ENCODE measurements at places on chromosomes 3 and 15.

GRCh38 chr15:56102441-56102840 lies 109.0 kb upstream of the NEDD4 start:
- no peak for DNase-seq

GRCh38 chr3:33037471-33037870 lies 59.5 kb downstream of the GLB1 start:
- no peak for DNase-seq

- DNase-seq, result no peak
Observed at GRCh38 chr15:60703207-60703933, 224.4 kb upstream of the ICE2 start.

- DNase-seq, result no peak
Observed at GRCh38 chr3:190360228-190360627, 27.7 kb upstream of the CLDN16 start.

GRCh38 chr3:100831629-100832028 lies 122.3 kb downstream of the TFG start:
- no peak for DNase-seq

GRCh38 chr15:56495533-56495932 lies 30.6 kb upstream of the MNS1 start:
- DNase-seq, result no peak

GRCh38 chr3:851098-851790 lies 241.6 kb upstream of the CNTN6 start:
- DNase-seq, result no peak

DNA sequence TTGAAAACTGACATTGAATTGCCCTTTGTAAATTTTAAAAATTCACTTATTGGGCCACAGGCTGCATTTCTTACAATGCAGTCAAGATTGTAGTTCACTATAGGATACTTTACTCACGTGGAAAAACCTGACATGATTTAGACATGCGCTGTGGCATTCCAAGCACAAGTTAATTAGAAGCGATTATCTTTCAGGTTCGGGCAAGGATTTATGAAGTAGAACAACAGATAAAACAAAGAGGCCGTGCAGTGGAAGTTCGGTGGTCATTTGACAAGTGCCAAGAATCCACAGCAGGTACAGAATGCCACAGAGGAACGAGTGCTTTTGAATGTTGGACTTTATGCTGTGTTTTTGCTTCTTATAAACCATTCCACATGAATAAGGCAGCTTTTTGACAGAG lies 37.8 kb downstream of the GPR171 start:
- no peak for DNase-seq

GRCh38 chr3:193677734-193678133 lies 84.7 kb downstream of the OPA1 start:
- DNase-seq, result no peak

GRCh38 chr15:84987949-84988624 lies 6.4 kb downstream of the PDE8A start:
- DNase-seq, result no peak

GRCh38 chr3:67495751-67496150 lies 158.7 kb downstream of the SUCLG2 start:
- no peak for DNase-seq

DNA sequence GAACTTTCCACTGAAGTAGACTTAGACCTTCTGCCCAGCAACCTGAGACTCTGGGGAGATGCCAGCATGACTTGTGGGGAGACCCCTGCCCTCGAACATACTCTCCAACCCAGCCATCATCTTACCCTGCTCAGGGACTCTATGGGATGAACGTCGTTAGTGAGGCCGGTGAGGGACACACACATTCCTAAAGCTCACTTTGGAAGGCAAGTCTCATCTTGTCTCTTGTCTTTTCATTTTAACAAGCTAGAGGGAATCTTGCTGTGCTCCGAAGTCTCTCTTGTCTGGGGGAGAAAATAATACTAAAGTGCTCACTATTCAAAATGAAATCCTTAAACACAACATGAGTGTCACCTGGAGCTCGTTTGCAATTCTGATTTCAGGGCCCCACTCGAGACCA lies 239.5 kb upstream of the HES1 start:
- no peak for DNase-seq

DNA sequence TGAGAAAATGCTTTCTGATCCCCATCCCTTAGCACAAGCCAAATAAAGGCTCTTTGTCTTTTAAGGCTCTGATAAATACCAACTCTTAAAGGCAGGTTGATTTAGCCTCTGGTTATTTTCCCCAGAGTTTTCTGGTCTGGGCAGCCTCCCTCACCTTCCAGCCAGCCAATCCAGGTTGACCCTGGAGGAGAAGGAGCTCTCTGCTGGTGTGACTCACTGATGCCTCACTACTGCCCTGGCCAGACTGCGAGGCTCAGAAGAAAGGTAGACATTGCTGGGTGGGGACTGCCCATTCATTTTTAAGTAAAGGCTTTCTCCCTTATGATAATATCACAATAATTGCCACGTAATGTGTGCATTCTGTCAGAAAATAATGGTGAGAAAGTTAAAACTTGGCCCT lies 37.1 kb downstream of the SLCO3A1 start:
- no peak for DNase-seq

GRCh38 chr3:134075568-134075825 lies 45.8 kb upstream of the SLCO2A1 start:
- no peak for DNase-seq

DNA sequence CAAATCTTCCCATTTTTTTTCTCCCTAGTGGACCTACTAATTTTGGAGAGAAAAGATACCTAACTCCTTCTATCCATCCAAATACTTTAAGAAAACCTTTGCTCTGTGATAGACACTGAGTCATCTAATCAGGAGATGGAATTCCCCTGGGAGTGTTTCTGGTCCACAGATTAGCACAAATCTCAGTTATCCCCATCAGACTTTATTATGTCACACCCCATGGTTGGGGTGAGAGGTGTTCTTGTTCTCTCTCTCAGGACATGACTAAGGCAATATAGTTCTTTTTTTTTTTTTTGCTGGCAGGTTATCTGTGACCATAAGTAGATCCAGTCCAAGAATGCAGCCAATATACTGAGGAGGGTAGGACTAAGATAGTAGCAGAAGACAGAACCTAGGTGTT lies 15.8 kb downstream of the SLC9A9 start:
- DNase-seq, result no peak

DNA sequence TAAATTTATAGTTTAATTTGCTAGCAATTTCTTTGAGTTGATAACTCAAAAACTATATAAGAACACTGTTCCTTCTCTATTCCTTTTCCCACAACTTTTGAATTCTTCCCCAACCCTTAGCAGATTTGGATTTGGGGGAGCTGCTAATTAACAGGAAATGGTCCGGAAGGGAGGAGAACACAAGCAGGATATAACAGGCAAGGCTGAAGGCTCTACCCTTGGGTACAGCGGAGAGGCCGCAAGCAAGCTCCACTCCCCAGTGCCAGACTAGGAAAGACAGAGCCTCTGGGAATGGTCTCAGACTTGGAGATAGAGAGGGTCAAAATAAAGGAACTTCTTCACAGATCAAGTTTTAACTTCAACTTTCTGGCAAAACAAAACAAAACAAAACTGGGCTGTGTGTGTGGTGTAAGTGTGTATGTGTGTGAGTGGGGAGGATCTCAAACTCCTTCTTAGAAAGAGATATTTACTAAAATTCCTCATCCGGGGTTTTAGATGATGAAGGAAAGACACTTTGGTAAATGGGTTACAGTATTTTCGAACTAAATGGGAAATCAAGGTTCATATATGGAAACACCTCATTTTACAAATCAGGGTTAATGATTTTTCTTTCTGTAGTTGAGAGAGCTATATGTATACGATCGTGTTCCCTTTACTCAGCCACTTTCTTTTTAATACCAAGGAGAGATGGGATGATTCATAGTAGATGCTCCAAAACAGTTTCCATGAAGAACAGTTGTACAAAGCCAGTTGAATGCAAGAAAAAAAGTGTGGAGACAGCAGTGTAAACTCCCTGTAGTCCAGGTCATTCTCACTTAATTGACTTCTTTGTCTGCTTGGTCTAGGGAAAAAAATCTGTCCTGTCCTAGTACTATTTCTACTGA lies 161.1 kb downstream of the TP63 start:
- DNase-seq, result no peak

GRCh38 chr3:11611341-11611799 lies 32.3 kb downstream of the VGLL4 start:
- no peak for DNase-seq

DNA sequence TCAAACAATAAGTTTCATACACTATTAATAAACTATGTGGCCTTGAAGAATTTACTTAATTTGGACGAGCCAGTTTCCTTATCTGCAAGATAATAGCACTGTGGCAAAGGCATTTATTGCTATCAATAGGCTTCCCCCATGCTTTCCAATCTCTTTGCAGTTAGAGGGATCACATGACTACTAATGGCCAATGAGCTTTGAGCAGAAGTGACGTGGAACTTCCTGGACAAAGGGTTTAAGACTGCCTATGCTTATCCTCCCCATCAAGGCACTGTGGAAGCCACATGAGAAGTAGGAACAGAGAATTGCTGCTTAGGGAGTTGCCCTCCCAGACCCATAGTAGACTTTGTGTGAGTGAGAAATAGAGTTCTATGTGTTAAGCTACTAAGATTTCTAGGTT lies 16.7 kb upstream of the ZMAT3 start:
- no peak for DNase-seq

GRCh38 chr3:23333633-23334032 lies 130.5 kb downstream of the UBE2E2 start:
- no peak for DNase-seq

GRCh38 chr15:98612490-98613110 lies 35.7 kb upstream of the IGF1R start:
- no peak for DNase-seq

GRCh38 chr3:127908202-127908601 lies 6.8 kb upstream of the KBTBD12 start:
- no peak for DNase-seq

DNA sequence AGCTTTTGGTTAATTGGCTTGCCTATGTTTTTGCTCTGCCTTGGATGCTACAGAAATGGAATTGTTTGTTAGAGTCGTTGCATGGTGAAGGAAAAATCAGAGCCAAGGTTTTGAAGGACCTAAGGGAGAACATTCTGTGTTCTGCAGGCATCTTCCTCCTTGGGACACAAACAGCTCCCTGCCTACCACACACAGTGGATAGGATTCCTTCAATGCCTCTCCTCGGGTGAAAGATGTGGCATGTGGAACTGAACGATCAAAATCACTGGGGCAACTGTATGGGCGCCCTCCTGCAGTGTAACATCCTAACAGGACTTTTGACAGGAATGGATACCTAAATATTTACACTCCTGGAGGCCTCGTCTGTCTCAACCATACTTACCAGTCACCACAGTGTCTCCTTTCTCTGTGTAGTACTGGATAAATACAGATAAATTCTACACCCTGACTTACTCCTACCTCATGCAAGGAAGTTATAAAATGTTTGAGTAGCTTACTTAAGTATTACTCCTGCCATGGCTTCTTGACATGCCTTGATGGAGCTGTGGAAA lies 100.6 kb downstream of the LPP start:
- no peak for DNase-seq

DNA sequence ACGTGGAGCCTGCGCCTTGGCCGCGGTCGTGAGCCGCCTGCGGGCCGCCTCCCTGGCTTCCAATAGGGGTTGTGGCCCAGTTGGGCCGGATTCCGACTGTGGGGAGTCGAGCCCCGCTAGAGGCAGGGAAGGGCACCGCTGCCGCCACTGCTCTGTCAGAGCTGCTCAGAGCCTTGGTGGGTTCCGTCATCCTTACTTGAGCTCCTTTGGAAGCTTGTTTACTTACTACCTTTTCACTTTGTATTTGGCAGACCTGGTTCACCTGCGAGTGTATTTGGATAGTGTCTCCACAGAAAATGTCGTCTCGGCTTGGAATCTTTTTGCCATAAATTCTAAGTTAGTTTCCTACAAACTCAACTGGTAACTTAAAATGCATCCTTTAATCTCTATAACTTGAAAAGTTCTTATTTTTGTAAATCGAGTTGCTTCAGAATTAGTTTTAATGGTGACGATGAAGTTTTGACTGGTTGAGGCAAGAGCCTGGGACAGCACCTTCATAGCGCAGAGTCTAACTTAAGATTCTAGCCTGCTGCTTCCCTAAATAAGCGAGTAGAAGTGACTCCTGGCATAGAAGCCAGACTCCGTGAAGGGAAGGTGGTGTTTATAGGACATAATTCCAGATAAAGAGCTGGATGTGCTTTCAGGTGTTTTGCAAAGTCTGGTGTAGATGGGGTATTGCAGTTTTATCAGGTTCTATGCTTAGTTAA lies 800 bp downstream of the DAG1 start:
- DNase-seq, result no peak

GRCh38 chr3:31922962-31923361 lies 58.1 kb downstream of the OSBPL10 start:
- no peak for DNase-seq

DNA sequence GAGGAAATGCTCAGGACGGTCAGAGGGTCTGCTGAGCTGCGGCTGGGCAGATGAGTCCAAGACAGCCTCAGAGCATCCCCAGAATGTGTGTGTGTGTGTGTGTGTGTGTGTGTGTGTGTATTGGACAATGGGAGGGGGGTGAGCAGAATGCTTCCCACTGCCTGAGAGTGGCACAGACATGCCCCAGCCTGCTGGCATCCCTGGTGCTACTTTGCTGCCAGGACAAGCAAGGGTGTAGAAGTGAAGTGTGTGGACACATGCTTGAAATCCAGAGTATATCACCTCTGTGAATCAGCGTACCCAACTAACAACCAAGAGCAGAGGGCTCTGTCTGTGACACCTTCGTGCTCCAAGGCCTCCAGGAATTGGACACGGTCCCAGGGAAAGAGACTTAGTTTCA lies 76.3 kb downstream of the SLC9A9 start:
- no peak for DNase-seq

DNA sequence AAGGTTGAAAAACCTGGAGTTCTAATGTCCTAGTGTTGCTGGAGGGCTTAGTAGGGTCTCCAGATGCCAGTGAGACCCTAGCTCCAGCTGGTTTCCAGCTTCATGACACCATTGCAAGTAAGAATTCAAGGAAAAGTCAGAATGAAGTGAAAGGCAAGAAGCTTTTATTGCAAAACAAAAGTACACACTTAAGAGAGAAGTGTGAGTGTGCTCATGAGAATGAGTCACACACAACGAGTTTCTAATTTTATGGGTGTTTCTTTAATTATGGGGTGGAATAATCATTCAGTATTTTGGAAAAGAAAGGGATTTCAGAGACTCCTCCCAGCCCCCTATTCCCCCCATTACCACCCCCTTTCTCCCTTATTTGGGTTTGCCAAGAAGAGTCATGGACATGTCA lies 24.6 kb upstream of the ZNF502 start:
- DNase-seq, result no peak

DNA sequence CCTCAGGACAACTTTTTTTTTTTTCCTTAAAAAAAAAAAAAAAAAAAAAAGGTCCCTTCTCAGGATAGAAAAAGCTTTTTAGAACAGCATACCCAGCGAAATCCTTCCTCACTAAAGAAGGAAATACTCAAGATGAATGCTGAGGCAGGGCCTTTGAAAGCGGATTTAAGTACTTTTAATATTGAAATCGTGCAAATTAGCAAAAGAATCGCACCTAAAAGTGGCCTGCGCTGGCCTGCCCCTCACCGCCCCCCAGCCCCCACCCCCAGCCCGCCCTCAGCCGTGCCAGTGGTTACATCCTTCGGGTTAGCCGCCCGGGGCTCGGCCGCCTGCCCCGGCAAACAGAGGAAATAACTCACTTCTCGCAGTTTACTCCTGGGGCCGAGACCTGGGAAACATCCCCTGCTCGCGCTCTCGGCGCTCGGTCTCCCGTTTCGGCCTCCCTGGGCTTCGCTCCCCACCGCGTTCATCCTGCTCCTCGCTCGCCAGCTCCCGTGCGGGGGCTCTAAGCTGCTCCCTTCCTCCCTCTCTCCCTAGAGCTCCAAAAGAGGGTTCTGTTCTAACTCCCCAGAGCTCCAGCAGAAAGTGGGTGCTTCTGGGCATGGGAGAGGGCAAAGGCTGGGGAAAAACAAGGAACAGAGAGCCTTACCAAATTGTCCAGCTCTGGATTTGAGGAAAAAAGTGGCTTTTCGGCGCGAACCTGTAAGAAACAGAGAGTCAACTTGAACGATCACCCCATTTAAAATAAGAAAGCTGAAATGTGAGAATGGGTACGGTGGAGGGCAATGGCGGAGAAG lies 5.2 kb downstream of the MEIS2 start:
- DNase-seq, result no peak
